ENCODE measurements at places on chromosomes 1 and 21.

- DNase-seq = no peak
Measured at GRCh38 chr1:223538981-223539380, 126.5 kb downstream of the CAPN8 start.

DNA sequence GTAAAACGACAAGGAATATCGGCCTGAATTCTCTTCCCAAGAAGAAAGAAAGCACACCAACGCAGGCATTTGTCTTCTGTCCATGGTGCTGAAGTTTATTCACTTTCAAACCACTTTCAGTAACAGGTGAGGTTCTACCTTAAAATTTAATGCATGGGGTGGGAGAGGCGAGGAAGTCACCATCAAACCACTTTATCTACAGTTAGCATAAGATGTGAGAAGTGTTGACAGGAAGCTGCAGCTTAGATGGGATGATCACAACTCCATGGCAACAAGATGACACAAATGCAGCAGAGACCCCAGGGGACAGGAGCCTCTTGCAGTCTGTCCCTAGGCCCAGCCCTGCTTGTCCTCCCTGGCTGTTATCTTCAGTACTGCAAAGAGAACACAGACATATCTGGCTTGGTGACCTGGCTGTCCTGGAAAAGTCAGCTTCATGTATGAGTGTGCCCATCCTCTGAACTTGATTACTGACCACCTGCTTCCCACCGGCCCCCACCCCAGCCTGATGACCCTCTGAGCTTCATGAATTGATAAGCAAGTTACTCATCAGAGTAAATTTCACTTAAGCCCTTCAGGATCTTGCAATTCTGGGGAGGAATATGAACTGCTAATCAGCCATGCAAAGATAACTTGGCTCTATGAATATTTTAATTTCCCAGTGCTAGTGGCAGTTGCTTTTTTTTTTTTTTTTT is 1.8 kb downstream of the NPPA start:
- DNase-seq = no peak

DNA sequence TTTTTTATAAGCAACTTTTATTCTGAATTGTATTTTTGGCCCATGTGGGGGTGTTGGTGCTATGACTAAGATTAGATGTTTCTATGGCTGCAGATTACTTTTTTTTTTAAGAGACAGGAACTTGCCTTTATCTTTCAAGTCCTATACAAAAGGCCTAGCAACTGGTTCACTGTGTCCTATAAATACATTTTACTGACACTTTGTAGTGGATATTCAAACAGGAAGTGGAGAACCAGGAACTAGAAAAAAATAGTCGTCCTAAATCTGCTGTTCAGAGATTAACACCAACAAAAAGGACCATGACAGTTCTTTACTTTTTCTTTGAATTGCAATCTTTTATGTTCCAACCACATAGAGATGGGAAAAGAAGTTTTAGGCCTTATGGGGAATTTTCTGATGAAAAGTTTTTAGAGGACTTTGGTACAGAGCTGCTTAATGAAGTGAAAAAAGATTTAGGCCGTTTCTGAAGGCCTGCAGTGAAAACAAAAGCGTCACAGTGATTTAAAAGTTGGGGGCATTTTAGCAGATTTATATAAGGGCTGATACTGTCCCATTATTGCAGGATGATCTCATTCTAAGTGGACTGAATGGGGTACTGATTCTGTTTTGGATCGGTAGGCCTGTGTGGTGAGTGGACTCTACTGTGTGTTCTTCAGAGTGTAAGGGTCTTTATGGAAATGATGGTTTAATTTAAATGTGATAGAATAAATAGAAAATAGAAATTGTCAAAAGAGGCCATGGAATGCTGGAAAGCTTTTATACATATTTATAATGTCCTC is 136.4 kb upstream of the DEPDC1 start:
- DNase-seq = no peak

DNA sequence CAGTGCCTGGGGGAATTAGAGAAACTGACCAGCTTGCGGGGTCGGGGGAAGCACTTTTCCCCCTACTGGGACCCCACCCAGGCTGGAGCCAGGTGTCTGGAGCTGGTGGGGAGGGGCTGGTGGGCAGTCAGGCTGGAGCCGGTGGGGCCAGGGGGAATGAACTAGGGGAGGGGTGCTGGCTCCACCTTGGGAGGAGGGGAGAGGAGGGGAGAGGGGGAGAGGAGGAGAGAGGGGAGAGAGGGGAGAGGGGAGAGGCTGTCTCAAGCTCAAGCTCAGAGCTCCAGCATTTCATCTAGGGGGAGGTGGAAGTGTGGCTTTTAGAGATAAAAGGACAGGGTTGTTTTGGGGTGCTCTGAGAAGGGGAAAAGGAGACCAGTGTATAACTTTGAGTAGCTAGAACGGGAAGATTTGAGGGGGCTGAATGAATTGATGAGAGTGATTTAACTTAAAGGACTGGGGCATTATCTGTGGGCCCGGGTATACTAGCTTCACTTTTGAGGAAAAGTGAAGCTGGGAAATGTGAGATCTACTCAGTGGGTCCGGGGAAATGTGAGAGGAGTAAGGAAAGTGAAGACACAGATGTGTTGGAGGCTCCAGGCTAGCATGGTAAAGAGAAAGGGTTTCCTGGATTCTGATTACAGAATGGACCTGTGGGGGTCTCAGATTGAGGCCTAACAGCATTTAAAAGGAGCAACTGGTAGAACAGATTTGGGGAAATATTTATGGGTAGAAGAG is 2.8 kb downstream of the EFNA1 start:
- no peak for DNase-seq

DNA sequence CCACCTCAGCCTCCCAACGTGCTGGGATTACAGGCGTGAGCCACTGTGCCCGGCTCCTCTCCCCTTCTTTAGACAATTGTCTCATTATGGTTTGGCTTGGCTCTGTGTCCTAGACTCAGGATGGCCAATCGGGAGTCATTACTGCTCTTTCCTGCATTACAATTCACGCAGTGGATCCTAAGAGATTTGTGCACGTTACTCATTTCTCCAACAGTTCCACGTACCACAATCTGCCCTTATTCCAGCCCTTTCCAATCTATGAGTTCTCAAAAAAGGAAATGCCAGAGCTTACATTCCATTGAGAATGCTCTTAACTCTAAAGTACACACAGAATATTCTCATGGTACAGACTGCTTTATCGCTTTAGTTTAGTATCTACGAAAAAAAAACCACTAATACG is 357.0 kb downstream of the GPATCH2 start:
- DNase-seq = no peak

- DNase-seq = no peak
Measured at GRCh38 chr1:21623410-21623961, 45.7 kb downstream of the RAP1GAP start.

- no peak for DNase-seq
Measured at GRCh38 chr1:92968138-92969032, 7.1 kb upstream of the DIPK1A start.

GRCh38 chr1:40857737-40858136 is 4.4 kb downstream of the CITED4 start:
- no peak for DNase-seq

- DNase-seq = no peak
Measured at GRCh38 chr1:233112186-233113008, 162.0 kb downstream of the NTPCR start.

GRCh38 chr1:89547563-89548116 is 23.0 kb downstream of the LRRC8B start:
- no peak for DNase-seq

DNA sequence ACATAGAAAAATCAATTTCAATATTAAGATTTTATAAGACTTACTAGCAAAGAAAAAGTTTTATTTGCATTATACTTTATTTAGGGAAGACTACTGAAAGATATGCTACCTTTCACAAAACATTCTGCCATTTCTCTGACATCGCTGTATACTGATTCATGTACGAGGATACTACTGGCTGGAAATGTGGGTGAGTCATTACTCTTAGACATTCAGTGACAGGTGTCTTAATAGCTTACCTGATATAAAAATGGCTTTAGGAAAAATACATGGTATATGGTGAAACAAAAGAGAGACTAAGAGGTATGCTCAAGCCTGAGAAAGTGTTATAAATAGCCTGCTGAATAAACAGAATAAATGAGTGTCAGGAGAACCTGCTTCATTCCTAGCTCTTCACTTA is 73.0 kb upstream of the EXO1 start:
- no peak for DNase-seq

GRCh38 chr1:174017231-174017970 is 4.8 kb downstream of the RC3H1 start:
- DNase-seq = no peak

GRCh38 chr1:232218955-232219865 is 410.7 kb downstream of the SIPA1L2 start:
- no peak for DNase-seq

DNA sequence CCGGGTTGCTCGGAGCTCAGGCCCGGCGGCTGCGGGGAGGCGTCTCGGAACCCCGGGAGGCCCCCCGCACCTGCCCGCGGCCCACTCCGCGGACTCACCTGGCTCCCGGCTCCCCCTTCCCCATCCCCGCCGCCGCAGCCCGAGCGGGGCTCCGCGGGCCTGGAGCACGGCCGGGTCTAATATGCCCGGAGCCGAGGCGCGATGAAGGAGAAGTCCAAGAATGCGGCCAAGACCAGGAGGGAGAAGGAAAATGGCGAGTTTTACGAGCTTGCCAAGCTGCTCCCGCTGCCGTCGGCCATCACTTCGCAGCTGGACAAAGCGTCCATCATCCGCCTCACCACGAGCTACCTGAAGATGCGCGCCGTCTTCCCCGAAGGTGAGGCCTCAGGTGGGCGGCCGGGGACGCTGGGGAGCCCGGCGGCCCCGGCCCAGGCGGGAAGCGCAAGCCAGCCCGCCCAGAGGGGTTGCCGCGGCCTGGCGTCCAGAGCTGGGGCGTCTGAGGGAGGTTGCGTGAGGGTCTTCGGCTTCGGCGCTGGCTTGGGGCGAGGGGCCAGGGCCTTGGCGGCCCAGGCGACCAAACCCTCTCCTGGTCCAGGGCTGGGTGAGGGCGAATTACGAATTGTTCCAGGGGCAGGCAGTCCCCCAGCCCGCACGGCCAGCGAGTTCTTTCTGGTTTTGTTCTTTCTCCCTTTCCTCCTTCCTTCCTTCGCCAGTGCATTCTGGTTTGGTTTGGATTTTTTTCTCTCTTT is 805 bp downstream of the SIM2 start:
- no peak for DNase-seq

DNA sequence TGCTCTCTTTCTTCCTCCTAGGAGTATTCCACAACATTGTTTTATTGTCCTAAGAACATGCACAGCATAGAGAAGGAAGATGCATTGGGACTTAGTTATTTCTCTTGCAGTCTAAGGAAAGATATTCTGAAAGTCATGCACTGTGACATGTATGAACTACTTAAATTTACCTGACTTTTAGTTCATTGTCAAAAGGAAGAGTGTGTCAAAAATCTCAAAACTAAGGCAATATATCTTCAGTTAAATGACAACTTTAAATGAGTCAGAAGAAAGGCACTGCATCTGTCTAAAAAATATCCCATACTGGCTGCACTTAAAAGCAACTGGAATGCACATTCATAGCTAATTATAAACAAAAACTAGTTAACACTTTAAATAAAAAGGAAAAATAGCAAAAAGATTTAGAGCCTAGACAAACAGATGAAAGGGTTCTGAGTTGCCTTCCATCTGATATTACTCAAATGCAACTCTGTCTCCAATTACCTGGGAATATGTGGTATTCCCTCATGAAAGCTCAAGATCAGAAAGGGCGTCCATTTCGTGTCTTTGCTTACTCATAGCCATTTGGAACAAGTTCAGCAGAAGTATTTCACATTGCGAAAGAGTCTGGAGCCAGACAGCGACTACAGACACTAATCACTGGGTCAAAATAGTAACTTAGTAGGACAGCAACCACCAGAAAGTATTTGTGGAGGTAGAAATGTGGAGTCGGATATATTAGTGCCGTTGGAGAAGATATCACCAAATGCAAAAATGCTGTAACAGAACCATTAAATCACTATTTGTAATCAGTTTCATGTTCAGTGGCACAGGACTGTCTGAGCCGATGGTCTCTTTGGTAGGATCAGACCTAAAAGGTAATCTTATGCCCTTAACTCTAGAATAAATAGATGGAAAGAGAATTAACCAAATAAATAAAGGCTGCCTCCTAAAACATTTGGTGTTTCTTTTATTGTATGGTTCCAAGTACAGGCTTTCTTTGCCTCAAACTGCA is 225.7 kb downstream of the GREM2 start:
- no peak for DNase-seq

DNA sequence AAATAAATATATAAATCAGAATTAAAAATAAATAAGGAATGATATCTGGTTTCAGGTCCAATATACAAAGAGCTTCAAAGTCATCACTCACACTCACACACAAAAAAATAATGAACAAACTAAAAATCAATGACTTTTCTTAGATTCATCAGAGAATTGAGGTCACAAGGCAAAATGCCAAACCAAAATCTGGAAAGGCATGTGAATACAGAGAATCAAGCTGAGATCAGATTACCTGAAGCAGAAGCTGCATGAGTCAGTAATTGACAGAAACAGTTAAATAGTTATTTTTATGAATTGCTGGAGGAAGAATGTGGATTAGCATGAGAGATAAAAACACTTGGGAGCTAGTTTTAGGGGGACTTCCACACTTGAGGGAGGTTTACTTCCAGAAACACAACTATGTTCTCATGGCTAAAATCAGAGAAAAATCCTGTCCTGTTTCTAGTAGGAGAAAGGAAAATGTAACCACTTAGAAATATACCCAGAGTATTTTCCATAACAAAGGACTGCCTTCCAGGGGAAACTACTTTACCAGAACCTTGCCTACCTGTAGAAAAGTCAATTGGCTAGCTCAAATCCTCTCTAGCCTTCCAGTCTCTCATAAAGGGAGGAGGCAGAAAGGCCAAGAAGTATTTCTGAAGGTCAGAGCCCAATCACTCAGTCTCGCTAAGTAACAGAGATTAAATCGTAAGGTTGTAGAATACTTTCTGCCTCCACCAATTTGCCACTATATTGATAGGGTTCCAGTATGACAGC is 536.6 kb upstream of the NR5A2 start:
- DNase-seq = no peak

GRCh38 chr1:165988817-165989216 is 161.4 kb downstream of the UCK2 start:
- no peak for DNase-seq

DNA sequence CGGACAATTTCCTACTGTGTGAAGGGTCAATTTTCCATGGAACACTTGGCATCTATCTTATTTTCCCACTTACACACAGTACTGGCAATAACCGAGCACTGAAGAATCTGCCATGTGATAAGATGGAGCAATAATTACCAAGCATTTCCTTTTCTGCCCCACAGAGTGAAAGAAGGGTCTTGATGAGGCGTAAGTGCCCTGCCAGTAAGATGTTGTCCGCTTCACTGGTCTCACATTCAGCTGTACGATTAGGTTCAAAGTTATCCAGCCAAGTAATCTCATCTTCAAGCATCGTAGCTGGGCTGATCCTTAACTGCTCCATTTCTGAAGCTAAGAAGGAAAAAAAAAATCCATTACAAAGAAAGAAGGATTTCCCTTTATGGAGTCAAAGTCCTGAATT is 67.8 kb downstream of the PCSK9 start:
- DNase-seq = no peak

GRCh38 chr1:224380003-224380402 is 23.3 kb downstream of the CNIH4 start:
- DNase-seq = no peak

GRCh38 chr21:16194095-16194787 is 464.5 kb downstream of the USP25 start:
- DNase-seq = no peak

GRCh38 chr1:15739259-15739658 is 3.0 kb upstream of the TMEM82 start:
- DNase-seq = no peak

- DNase-seq = no peak
Measured at GRCh38 chr1:203582568-203582967, 44.1 kb upstream of the ATP2B4 start.
